Posterior vena cava (tissue), 2 donors: ENCODE measurements at places on chromosomes 3 and 15. TPM values are rescaled to one million over a fixed set of nuclear protein-coding genes. Genes with fewer than 3 reads are reported as not detected.

The IMPG2 gene
- 0.65 TPM for total RNA-seq

The PLSCR5 gene
- not detected for total RNA-seq

The LRRC31 gene
- total RNA-seq: not detected

The HCN4 gene
- not detected for total RNA-seq

The TOPAZ1 gene
- not detected for total RNA-seq

The SMCO1 gene
- not detected for total RNA-seq

The CLRN1 gene
- not detected for total RNA-seq

The GABRB3 gene
- 1.6 TPM for total RNA-seq

The ALPK3 gene
- total RNA-seq: 27.3 TPM

The SERPINI2 gene
- total RNA-seq: not detected

The FEZF2 gene
- not detected for total RNA-seq

The MESP2 gene
- 0.38 TPM for total RNA-seq

The NLGN1 gene
- 11.5 TPM for total RNA-seq

The CCR3 gene
- not detected for total RNA-seq
